ENCODE measurements at places on chromosomes 12 and 14.

- peak; percentile 7 for DNase-seq
Measured at GRCh38 chr14:90137807-90138206, 76.0 kb downstream of the KCNK13 start.

GRCh38 chr12:121796855-121797751 lies 3.6 kb upstream of the RHOF start:
- peak; percentile 88 for DNase-seq

DNA sequence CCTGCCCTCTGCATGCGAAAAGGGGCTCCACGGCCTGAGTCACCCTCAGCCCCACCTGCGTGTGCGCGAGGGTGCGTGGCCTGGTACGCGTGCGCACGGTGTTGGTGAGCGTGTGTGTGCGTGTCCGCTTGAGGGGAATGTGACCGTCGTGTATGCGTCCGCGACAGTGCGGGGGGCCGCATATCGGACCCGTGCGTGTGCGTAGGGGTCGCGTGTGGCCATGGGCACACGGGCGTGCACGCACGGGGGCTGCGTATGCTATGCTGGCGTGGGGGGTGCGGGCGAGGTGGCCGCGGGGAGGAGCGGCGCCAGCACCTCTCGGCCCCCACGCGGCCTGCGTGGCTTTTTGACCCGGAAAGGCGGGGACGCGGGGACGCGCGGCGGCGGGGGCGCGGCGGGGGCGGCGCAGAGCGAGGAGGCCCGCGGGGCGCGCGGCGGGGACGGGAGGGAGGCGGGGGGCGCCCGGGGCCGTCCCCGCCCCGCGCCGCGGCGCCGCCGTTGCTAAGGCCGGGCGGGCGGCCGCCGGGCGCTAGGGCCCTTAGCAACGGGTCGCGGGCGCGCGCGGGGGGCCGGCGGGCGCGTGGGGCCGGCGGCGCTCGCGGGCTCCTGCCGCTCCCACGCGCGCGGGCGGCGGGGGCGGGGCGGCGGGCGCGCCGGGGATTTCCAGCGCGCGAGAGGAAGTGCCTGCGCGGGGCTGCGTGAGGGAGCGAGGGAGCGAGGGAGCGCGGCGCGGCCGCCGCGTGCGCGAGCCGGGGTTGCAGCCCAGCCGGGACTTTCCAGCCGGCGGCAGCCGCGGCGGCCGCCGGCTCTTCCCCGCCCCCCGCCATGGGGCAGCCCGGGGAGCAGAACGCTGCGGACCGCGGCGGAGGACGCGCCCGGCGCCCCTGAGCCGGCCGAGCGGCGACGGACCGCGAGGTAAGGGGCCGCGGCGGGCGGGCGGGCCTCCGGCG lies at the start of gene TRAF3:
Gene TRAF3 (plus strand): TSS at position 689 of the 950 bp plus-strand sequence. CDS start 92,753 bp downstream, outside the sequence.
- DNase-seq = peak; percentile 58

DNA sequence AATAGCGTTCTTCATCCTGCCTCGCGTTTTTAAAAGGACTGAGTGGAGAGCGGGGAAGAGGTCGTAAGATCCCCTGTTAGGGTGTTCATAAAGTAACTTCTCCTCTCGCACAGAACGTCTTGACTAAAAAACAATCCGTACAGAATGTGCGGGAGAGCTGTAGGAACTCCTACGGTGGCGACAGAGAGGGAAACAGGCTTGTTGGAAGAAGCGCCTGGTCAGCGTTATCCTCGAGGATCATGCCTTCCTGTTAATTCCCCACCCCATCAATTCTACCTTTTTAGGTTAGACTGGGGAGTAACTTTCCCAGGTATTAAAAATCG lies 399 bp upstream of the WASHC4 start:
- DNase-seq = peak; percentile 76

DNA sequence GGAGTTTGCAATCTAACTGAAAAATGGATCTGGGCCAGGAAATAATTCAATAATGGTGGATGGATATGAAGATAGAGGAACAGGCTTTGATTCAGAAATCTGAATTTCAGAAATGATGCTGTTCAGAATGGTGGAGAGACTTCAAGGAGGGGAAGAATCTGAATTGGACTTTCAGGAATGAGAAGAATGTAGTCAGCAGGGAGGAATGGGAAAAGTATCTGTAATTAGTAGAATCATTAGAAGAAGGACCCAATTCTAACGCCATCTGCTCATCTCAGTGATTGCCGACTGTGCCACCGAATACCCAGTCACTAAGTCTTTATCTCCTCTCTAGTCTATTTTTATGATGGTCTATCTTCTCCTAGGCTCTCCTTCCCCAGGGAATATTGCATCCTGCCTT lies 363.2 kb downstream of the GALC start:
- DNase-seq = no peak

DNA sequence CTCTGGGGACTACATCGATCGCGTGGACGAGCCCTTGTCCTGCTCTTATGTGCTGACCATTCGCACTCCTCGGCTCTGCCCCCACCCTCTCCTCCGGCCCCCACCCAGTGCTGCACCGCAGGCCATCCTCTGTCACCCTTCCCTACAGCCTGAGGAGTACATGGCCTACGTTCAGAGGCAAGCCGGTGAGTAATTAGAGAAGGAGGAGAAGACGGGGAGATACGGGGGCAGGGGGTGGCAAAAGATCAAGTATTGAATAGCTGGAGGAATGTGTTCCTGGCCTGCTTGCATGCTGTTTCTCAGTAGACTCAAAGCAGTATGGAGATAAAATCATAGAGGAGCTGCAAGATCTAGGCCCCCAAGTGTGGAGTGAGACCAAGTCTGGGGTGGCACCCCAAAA lies 21.9 kb downstream of the OS9 start:
- DNase-seq = no peak

DNA sequence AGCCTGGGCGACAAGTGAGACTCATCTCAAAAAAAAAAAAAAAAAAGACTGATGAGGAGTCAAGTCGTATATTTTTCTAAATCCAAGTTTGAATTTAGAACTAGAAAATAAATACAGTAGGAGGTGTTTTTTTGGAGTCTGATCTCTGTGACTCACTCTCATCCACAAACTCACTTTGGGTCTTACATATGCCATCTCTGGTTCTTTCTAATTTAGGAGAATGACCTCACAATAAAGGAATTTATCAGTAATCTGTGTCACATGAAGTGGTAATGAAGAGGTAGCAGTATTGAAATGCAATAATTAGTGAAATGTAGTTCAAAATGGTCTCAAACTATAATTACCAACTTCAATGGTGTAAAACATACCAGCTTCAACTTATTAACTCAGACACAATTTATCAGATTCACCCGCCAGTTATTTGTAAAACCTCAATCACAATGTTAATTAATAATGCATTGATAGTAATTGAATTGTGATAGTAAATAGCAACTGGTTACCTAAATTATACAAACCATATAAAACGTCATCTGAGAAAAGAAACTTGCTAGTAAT lies 4.4 kb upstream of the CFL2 start:
- peak; percentile 9 for DNase-seq

- no peak for DNase-seq
Measured at GRCh38 chr14:69629225-69630127, 18.1 kb downstream of the SUSD6 start.

- DNase-seq = no peak
Measured at GRCh38 chr14:106766145-106766544, 1239.8 kb downstream of the TMEM121 start.

- no peak for DNase-seq
Measured at GRCh38 chr14:54854181-54854580, 48.4 kb downstream of the GCH1 start.

DNA sequence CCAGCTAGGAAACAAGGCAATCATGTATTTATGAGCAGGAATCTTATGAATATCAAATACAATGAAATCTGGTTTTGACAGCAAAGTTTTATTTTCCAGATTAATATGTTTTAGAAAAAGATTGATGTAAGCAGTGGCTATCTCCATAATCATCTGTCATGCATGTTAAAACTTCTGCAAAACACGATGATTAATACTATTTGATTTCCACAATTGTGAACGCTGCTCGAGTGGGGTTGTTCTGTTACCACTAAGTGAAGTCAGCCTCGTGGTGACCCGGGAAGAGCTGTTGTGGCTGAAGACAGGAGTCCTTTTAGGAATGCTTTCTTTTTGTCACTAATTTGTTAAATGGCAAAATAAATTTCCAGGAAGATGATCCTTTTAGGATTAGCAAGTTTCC lies 9.4 kb downstream of the CFAP251 start:
- DNase-seq = no peak

DNA sequence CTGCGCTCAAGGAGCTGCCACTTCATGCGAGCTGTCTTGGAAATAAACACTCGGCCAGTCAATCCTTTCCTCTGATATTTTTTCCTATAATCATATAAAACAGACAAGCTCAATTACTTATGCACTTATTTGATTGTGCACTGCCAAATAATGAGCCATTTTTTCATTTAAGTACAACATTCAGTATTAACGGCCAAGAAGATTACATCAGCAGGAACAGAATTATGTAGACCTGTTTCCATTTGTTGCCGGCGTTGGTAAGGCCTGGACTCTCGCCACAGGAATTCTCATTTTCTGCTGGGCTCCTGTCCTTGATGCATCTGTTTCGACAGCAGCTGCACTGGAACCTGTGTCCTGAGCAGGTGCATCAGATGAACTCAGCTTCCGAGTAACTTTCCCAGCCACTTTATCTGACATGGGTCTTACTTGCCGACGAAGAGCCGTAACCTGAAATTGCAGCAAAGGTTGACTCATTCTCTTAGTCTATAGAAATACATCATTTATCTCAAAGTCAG lies 110.2 kb downstream of the KIF21A start:
- DNase-seq = no peak

DNA sequence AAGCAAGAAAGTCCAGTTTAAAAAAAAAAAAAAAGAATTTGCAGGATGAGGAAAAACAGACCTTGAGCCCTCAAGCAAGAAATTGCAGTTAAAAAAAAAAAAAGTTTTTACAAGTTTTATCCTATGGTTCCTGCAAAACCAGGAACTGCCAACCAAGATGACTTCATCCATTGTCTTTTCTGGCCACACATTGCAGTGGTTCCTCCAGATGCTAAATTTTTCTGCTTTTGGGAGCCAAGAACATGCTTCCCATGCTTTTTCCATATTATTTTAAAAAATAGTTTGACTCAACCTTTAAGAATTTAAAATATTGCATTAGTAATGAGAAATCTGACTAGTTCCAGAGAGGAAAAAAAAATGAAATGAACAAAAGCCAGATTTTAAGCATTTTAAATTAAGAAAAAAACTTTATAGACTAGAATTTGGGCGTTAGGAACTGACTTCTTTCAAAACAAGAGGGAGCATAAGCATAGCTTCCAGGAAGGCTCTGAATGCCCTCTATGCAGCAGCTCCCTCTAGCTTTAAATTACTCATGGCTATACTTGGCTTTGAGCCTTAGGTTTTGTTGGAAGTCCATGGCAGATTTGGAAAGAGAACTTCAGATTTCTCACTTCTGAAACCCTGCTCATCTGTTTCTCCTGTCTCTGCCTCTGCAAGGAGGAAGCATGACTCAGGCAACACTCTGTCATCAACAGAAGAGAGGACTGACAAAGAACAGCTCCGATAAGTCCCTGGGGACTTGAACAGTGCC lies 124.5 kb downstream of the GPR65 start:
- peak; percentile 47 for DNase-seq

- no peak for DNase-seq
Measured at GRCh38 chr12:46519407-46519806, 146.8 kb upstream of the SLC38A2 start.

- DNase-seq = no peak
Measured at GRCh38 chr12:27861428-27862167, 81.6 kb upstream of the MANSC4 start.

DNA sequence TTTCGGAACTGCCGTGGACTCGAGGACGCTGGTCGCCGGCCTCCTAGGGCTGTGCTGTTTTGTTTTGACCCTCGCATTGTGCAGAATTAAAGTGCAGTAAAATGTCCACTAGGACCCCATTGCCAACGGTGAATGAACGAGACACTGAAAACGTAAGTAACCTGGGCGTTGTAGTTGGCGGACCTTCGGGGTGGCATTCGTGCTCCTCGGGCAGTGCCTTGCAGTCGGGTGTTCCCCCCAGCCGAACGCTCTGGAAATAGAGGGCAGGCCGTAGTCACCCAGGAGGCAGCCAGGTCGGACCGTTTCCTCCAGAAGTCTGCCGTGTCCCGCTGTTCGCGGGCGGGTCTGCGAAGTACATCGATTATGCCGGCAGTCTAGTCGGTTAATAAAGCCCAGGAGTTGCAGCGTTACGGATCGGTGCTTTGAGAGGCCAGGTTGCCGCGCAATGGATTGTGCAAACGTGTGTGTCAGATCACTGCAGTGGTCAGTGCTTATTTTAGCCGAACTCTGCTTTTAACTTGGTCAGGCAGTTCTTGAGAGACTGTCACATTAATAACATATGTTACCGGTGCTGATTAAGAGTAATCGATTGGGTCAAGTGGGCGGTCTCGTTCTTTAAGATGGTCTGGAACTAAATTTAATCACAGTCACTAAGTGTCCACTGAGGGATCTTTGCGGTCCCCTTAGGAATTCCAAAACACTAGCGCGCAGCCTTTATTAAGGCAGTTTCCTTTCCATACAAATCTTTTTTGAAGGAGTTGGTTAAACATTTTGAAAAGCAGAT lies 906 bp downstream of the MARK3 start:
- peak; percentile 26 for DNase-seq

DNA sequence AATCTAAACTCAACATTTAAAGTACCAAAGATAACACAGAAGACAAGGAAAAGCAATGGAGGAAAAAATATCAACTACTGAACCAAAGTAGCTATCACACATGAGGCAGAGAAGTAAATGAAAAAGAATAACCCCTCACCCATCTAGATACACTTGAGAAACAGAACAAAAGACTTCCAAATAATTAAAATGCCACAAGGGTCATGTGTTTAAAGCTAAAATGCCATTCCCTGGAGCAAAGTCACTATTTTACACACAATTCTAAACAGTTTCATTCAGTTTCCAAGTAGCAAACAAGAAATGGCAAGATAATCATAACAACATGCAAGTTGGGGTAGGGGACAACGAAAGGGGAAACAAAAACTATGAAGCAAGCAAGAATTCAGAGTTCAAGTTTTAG lies 12.0 kb downstream of the OSBPL8 start:
- no peak for DNase-seq

DNA sequence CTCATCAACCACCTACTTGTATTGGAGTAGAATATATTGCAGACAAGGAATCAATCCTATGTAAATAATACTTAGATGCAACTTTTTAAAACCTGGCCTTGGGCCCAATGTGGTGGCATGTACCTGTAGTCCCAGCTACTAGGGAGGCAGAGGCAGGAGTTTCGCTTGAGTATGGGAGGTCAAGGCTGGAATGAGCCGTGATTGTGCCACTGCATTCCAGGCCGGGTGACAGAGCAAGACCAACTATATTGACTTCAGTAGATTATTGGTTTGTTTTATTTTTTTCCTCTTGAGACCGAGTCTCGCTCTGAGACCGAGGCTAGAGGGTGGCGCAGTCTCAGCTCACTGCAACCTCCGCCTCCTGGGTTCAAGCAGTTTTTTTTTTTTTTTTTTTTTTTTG lies 3.6 kb downstream of the LARP4 start:
- no peak for DNase-seq

DNA sequence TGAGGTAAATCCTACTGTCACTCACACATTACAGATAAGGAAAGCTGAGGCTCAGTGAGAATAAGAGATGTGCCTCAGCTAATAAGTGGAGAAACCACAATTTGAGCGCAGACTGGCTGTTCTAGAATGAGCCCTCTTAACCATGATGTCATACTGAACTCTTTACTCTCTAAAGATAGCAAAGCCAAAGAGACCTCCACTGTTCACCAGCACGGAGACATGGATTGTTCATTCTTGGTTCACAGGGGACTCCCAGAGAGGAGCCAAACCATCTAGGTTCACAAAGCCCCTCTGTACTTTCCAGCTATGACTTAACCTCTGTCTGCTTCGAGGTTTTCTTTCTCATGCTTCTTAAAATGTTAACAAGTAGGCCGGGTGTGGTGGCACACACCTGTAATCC lies 32.7 kb upstream of the YARS2 start:
- DNase-seq = no peak
